ENCODE measurements at places on chromosomes 1 and 21.

DNA sequence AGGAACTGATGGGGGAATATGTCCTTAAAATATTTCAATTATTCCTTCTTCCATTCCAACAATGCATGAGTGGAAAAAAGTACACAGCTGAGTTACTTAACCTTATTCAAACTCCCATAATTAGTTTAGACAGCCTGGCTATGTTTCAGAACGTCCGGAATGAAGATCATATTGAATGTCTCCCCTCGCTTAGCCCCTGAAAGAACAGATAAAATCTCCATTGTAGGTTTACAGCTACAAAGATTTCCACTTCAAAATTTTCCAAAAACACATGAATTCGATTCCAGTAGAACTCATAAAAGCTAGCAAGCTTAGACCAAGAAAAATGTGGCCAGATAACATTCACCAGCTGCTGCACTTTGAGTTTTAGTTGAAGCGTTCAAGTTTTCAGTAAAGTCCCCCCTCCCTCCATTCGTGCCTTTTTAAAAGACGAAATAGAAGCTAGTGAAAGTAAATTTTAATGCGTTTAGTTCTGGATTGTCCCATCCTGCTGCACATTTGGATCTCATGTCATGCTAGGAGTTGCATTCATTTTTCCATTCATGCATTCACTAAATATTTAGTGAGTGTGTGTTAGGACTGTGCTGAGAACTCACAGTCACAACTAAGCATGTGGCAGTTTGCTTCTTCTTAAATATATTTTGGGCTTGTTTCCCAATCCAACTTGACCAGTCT lies 29.4 kb upstream of the SSX2IP start:
- DNase-seq, result no peak

DNA sequence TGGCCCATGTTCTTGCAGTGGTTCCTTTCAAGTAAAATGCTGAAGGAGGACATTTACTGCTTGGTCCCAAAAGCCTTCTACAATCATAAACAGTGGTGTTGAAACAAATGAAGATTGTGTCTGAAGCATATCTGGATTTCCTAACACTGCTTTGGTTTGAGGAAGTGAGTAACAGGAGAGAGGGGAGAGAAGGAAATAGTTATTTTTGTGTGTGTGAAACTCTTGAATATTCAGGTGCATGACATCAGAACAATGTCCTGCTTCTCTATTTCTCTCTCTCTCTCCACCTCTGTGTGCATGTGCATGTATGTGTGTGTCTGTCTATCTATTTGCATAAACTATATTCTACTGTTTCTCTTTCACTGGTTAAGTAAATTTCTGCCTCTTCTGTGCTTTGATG lies 61.4 kb upstream of the TNFSF18 start:
- no peak for DNase-seq

DNA sequence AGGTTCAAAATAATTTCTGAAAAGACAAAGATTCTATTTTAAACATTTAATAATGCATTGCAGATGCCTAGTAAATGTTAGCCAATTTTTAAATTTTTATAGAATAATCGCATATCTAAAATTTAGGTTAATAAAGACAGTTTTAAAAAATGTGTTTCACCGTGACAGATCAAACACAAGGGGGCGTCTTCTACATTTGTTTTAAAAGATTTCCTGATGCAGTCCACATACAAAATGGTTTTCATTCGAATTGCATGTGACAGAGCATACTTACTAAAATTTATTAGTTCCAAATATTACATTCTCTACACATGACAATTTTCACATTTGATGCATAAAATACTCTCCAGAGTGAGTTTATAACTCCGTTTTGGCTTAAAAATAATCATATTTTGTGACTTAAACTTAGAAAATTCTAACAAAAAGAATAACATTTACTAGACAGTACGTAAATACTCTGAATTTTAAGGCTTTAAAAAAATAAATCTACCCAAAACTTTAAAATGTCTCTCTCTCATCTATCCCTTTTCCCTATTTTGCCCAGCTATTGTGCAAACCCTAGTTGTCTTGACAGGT lies 75.5 kb downstream of the ADAMTS1 start:
- DNase-seq, result no peak

GRCh38 chr21:34092262-34092921 lies 19.0 kb downstream of the MRPS6 start:
- no peak for DNase-seq

DNA sequence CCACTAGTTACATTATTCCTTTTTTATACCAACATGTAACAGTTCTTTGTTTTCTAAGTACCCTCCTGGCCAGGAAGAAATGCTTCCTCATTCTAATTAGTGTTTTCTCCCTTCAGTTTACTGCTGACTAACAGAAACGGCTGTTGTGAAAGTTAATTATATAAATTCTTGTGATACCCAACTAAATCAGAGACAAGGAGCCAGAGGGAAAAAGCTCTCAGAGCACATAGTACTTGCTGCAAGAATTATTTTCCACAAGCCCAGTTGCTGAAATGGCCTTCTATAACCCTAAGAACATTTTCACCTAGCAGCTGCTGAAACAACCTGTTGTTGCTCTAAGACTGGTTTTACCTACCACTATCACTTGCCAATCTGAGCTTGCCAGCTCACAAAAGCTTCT lies 82.4 kb downstream of the FAF1 start:
- no peak for DNase-seq

DNA sequence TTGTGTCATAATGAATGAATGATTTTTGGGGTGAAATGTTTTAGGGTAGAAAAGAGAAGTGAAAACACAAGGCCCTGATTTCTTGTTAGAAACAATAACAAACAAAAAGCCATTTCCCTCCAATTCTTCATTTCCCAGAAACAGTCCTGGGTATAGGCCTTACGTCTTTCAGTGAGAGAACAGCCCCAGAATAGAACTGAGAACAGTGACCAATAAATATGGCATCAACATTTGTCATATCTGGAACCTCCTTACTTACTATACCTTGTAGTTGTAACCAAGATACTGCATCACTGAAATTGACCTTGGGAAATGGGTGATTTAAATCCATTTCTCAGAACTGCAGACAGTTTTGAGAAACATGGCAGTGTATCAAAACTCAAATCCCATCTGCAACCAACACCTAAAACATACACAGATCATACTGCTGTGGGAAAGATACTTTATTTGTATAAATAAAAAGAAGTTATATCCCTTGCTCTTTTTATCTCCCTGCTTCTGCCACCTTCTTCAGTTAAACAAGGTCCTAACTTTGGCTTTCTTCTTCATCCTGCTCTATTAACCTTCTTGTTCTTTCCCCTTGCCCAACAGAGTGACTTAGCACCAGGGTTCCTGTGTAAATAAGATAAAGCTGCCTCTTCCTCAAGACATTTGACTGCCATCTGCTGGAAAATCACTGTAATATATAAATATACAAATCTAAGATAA lies 19.5 kb downstream of the XKR8 start:
- peak; percentile 19 for DNase-seq

DNA sequence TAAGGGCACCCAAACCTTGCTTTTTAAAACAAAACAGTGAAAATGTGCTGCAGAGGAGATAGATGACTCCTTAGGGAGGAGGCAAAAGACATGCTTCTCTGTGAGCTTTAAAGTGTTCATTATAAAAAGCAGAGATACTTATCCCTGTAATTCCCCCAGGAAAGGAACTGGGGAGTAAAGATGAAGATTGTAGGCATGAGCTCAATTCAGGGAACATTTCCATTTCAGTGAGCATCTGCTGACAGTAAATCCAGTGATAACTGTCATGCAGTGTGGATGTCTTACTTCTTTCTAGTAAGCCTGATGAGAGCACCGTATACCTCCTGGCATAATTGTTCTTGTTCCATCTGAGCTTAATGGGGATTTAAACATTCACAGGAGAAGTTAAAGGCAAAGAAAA lies 1296.5 kb downstream of the MRPL39 start:
- no peak for DNase-seq

DNA sequence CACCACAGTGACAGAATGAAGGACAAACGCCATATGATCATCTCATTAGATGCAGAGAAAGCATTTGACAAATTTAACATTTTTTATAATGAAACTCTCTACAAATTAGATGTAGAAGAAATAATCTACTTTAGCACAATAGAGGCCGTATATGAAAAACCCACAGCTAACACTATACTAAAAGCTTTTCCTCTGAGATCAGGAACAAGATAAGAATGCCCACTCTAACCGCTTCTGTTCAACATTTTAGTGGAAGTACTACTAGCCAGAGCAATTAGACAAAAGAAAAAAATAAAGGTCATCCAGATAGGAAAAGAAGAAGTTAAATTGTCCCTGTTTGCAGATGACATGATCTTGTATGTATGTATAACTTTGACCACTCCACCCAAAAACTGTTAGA lies 109.7 kb downstream of the SLC35F3 start:
- DNase-seq, result no peak

DNA sequence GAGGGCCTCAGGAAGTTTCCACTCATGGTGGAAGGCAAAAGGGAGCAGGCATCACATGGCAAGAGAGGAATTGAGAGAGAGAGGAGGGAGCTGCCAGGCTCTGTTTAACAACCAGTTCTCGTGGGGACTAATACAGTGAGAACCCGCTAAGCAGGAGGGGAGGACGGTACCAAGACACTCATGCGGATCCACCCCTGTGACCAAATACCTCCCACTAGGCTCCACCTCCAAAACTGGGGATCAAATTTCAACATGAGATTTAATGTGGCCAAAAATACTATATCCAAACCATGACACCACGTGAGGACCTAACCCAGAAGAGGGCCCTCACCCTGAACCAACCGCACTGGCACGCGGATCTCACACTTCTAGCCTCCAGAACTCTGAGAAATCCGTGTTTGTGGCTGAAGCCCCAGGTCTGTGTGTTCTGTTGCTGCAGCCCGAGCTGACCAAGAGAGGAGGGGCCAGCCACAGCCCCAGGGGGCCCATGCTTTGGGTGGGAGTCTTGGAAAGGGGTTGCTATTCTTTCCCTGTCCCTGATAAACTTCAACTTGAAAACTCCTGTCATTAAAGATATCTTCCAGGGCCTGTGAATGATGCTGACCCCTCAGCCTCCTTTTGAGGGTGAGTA lies 32.0 kb downstream of the TRIM67 start:
- no peak for DNase-seq

GRCh38 chr21:44872649-44873355 lies 688 bp downstream of the PTTG1IP start:
- no peak for DNase-seq

- peak; percentile 60 for DNase-seq
Observed at GRCh38 chr1:14929547-14930246, 223.8 kb upstream of the TMEM51 start.

- DNase-seq, result no peak
Observed at GRCh38 chr1:19734472-19734999, 65.2 kb downstream of the TMCO4 start.

GRCh38 chr1:66764994-66765578 lies 12.8 kb downstream of the DYNLT5 start:
- peak; percentile 36 for DNase-seq

GRCh38 chr1:245316784-245317183 lies 162.0 kb downstream of the KIF26B start:
- DNase-seq, result no peak

DNA sequence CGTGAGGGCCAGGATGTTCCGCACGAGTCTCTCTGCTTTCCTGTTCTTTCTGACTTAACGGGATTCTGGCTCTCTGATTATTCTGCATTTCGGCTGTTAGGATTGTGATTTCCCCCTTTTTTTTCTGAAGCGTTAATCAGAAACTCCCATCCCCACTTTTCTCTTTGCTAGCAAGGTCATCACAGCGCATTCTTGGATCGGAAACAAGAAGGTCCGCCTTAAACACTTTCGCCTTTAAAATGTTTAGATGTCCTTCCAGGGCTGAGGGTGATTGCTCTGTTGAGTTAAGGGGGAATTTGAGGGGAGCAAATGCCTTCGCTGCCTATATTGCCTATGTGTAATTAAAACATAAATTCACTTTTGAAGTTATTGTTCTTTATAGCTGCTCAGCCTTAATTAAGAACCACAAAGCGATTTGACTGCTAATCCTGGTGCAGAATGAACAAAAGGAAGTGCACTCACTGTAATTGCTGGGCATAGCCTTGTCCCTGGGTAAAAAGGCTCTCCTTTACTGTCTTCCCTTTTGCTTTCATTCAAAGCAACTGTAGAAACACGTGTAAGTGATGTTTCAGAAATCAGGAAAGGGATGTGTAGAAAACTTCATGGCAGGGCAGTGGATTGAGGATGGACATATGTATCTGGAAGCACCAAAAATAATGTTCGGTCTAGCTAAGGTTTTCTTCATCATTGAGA lies 1.2 kb downstream of the LAMC1 start:
- peak; percentile 13 for DNase-seq

GRCh38 chr1:150543500-150544143 lies 5.6 kb upstream of the ADAMTSL4 start:
- peak; percentile 71 for DNase-seq

DNA sequence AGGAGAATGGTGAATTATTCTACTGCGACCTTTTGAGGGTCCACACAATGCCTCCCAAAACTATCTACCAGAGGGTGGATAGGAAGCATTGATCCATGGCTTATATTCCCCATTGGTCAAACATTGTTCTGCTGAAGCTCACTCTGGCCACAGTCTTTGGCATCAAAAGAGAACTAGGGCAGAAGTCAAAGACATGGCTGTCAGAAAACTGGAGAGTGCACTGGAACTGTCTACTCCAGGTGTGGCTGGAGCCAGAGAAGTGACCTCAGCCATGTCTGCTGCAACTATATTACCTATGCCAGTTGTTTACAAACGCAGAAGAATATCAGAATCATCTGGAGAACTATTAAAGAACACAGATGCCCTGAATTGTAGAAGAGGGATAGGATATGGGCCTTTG lies 238.7 kb upstream of the USP25 start:
- DNase-seq, result no peak

- no peak for DNase-seq
Observed at GRCh38 chr1:51928896-51929295, 50.4 kb upstream of the NRDC start.

- DNase-seq, result no peak
Observed at GRCh38 chr1:11594625-11595024, 59.6 kb downstream of the FBXO2 start.

DNA sequence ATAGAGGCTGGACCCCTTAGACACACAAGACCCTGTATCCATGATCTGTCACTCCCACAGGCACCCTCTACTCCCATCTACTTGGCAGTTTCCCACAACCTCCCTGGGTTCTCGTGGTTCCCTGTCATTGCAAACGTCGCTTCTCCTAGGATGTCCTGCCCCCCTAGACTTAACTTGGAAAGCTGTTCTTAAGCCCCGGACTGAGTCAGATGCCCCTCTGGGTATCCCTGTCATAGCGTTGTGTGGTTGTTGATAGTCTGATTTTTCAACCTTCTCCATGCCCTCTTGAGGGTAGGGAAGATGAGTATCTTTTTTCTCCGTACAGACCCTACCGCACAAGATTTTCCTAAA lies 11.8 kb downstream of the RCC1 start:
- no peak for DNase-seq

- DNase-seq, result no peak
Observed at GRCh38 chr1:222539951-222540597, 7.8 kb downstream of the HHIPL2 start.

- DNase-seq, result no peak
Observed at GRCh38 chr1:66354311-66355201, 179.4 kb upstream of the SGIP1 start.

- DNase-seq, result no peak
Observed at GRCh38 chr1:160637065-160637464, 9.8 kb downstream of the SLAMF1 start.
